ENCODE measurements at places on chromosomes 12 and 14. TPM values are rescaled to one million over a fixed set of nuclear protein-coding genes. Genes with fewer than 3 reads are reported as not detected.

DNA sequence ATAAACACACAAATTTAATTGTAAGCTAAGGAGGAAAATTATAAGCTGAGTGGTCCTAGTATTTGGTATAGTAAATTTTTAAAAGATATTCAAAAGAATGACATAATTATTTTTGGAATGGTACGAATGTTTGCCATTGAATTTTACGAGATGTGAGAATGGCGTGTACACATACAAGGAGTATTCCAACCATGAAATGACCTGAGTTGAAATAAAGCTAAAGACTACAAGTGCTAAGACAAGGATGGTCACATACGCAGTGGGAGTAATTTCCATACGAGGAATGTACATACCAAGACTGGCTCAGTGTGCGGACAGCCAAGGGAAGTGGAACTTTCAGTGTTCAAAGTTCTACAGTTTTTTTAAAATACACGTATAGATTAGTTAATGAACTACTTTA is 21.1 kb upstream of the ETV6 start:
- H3K36me3 ChIP-seq = no peaks in the 10 kb centered on the region
- H3K4me3 ChIP-seq = no peak overlapping the region
- H3K4me1 ChIP-seq = peaks cover 2% of the 10 kb centered on the region

DNA sequence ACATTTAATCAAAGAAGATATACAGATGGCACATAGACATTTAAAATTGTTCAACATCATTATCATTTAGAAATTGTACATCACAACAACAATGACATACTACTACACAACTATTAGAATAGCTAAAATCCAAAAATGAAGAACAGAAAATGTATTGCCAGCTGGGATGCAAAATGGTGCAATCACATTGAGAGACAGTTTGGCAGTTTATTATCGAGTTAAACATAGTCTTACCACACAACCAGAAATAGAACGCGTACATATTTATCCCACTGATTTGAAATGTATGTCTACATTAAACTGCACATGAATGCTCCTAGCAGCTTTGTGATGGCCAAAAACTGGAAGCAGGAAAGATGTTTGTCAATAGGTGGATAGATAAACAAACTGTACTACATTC is 791.5 kb upstream of the MGAT4C start:
- H3K4me3 ChIP-seq = no peak overlapping the region
- H3K36me3 ChIP-seq = no peaks in the 10 kb centered on the region
- DNase-seq = no peak
- no peaks in the 10 kb centered on the region for H3K4me1 ChIP-seq

- H3K27me3 ChIP-seq = peaks cover 19% of the 10 kb centered on the region
- no peaks in the 10 kb centered on the region for H3K36me3 ChIP-seq
- no peak for DNase-seq
- no peak overlapping the region for H3K4me3 ChIP-seq
Observed at GRCh38 chr12:55044135-55044534, 24.4 kb downstream of the NEUROD4 start.

GRCh38 chr12:1719139-1719538 is 28.3 kb downstream of the ADIPOR2 start:
- peaks cover 3% of the 10 kb centered on the region for H3K36me3 ChIP-seq
- DNase-seq = no peak
- no peak overlapping the region for H3K4me3 ChIP-seq
- H3K4me1 ChIP-seq = peaks cover 20% of the 10 kb centered on the region
- H3K27me3 ChIP-seq = no peaks in the 10 kb centered on the region

DNA sequence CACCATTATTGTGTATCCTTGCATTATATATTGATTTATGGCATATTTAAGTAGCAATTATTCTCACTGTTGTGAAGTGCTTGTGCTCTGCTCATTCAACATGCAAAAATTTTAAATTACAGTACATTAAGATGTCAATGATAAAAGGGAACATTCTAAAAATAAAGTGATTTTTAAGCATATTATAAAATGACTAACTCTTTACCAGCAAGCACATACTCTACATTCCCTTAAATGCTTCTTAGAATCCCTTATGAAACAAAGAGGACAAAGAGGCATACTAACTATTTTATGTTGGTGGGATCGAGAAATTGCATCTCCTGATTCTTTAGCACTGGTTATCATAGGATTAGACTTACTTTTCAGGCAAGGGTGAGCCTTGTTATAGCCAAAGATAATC is 46.6 kb upstream of the ZDHHC17 start:
- peaks cover 44% of the 10 kb centered on the region for H3K4me1 ChIP-seq
- no peak overlapping the region for H3K4me3 ChIP-seq
- no peaks in the 10 kb centered on the region for H3K27me3 ChIP-seq
- H3K36me3 ChIP-seq = no peaks in the 10 kb centered on the region
- DNase-seq = no peak

- H3K27me3 ChIP-seq = peaks cover 38% of the 10 kb centered on the region
- H3K36me3 ChIP-seq = no peaks in the 10 kb centered on the region
- no peak for DNase-seq
- no peaks in the 10 kb centered on the region for H3K4me1 ChIP-seq
- no peak overlapping the region for H3K27ac ChIP-seq
Observed at GRCh38 chr12:3333583-3333982, 157.4 kb upstream of the PRMT8 start.

GRCh38 chr12:110940933-110941332 is 20.6 kb upstream of the MYL2 start:
- H3K4me1 ChIP-seq = peaks cover 6% of the 10 kb centered on the region
- H3K27ac ChIP-seq = no peak overlapping the region
- H3K4me3 ChIP-seq = no peak overlapping the region
- H3K36me3 ChIP-seq = peaks cover 2% of the 10 kb centered on the region
- no peak for DNase-seq

- H3K27ac ChIP-seq = peak overlapping the region; percentile 39
- peaks cover 25% of the 10 kb centered on the region for H3K4me1 ChIP-seq
- no peaks in the 10 kb centered on the region for H3K36me3 ChIP-seq
- peak overlapping the region; percentile 89 for H3K4me3 ChIP-seq
- DNase-seq = no peak
Observed at GRCh38 chr14:32203928-32204357, 874 bp upstream of the RNU6-8 start.

DNA sequence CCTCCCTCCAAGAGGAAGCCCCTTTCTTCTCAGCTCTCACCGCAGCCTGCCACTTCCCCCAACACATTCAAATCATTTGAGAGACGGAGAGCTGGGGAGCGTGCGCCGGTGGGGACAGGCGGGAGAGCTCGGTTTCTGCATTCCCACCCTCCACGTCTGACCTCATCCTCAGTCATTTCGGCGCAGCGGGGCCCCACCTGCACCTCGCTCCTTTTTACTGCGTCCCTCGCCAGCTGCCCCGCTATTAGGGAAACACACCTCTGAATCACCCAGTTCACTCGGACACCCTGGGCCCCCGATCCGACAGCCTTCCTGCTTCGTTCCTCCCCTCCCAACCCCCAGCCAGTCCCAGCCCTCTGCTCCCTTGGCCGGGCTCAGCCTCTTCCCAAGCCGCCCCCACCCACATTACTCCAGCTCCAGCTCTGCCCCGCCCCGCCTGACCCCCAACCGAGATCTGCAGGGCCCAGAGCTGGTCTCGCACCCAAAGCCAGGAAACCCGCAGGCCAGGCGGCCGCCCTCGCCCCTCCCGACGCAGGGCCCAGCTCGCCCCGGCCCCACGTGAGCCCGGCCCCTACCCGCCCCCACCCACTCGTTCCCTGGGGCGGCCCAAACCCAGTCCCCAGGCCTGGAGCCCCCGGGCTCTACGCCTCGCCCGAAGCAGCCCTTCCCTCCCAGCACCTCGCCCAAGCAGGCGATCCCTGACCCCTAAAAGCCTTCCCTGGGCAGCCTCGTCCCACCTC is 783 bp downstream of the CORO1C start:
- H3K4me3 ChIP-seq = peak overlapping the region; percentile 96
- H3K36me3 ChIP-seq = peaks cover 3% of the 10 kb centered on the region
- no peaks in the 10 kb centered on the region for H3K27me3 ChIP-seq
- H3K27ac ChIP-seq = peak overlapping the region; percentile 97

DNA sequence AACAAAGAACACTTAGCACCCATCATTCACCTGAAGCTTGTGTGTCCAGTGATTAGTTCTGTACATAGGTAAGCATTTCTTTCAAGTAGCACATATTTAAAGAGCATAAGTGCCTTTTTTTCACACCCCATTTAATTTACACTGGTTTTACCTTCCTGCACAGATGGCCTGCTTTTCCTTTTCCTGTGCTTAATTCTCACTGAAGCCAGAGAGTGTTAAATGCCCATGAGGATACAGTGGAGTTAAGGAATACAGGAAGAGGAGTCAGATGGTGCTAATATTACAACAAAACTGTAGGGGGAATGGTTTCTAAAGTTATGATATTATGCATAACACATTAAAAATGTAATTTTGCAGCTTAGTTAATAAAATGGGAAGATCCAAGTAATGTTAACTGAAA is 31.0 kb upstream of the SLC38A1 start:
- H3K4me3 ChIP-seq = no peak overlapping the region
- DNase-seq = no peak
- peaks cover 3% of the 10 kb centered on the region for H3K27me3 ChIP-seq
- H3K27ac ChIP-seq = no peak overlapping the region

DNA sequence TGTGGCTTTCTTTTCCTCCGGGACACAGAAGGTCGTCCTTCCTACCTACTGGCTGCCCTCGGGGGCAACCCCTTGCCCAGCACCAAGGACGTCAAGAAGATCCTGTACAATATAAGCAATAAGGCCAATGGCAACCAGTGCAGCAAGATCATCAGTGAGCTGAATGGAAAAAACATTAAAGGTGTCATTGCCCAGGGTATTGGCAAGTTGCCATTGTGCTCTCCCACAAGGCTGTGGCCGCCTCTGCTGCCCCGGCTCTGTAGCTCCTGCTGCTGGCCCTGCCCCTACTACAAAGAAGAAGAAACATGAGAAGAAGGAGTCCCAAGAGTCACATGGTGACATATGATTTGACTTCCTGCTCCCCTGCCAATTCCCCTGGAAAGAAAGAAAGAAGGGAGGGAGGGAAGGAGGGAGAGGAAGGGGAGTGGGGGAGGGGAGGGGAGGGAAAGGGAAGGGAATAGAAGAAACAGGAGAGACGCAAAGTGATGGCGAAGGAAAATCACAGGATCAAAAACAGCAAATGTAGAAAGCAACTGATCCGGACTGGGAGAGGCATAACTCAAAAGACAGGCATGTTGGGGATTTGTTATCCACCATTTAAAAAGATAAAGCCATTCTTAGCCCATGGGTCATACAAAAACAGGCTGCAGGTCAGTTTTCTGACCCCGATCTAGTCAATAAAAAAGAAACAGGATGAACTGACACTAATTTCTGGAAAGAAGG is 61.3 kb upstream of the RESF1 start:
- no peaks in the 10 kb centered on the region for H3K36me3 ChIP-seq
- H3K27ac ChIP-seq = no peak overlapping the region
- peaks cover 2% of the 10 kb centered on the region for H3K27me3 ChIP-seq
- H3K4me1 ChIP-seq = peaks cover 12% of the 10 kb centered on the region
- DNase-seq = no peak

DNA sequence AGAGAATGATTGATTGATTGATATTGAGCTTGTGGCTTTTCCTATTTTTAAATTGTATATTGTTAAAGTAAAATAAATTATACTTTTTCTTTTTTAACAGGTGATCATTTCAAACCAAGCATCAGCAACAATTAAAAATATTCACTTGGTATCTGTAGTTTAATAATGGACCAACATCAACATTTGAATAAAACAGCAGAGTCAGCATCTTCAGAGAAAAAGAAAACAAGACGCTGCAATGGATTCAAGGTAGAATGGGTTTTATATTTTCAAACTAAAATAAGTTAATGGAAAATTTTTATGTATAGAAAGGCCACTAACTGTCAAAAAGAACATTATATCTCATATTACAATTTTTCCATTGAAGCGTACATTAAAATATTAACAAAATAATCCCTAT is 5.1 kb downstream of the SLCO1B3 start:
- no peak overlapping the region for H3K4me3 ChIP-seq
- H3K27me3 ChIP-seq = peaks cover 2% of the 10 kb centered on the region
- H3K36me3 ChIP-seq = peaks cover 5% of the 10 kb centered on the region
- DNase-seq = no peak
- no peaks in the 10 kb centered on the region for H3K4me1 ChIP-seq

IAPP gene
- not detected for total RNA-seq

KRT83 gene
- not detected for total RNA-seq

UNC79 gene
- 0.19 TPM for total RNA-seq

ERG28 gene
- 20.4 TPM for total RNA-seq

GNB3 gene
- 10.2 TPM for total RNA-seq
